Memory B cell (primary cell): ENCODE measurements at places on chromosomes 6 and 20.

DNA sequence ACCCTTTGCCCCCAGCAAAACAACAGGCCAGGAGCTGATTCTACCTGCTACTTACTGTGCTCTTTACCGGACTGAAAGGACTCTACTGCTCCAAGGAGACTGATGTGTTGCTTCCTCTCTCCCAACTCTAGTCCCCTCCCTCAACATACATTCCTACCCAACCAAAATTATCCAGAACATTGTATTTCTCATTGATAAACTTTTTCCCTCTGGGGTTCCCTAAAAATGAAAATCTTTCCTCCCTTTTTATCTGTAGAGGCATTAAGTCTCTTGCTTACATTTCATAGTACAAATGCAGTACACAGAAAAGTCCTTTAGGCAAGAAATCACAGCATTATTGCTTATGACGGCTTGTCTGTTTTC lies 940 bp upstream of the HS3ST5 start:
- no peak for DNase-seq

- DNase-seq = no peak
These were observed 16.4 kb downstream of the RNF217 start for GRCh38 chr6:124978451-124979293.

DNA sequence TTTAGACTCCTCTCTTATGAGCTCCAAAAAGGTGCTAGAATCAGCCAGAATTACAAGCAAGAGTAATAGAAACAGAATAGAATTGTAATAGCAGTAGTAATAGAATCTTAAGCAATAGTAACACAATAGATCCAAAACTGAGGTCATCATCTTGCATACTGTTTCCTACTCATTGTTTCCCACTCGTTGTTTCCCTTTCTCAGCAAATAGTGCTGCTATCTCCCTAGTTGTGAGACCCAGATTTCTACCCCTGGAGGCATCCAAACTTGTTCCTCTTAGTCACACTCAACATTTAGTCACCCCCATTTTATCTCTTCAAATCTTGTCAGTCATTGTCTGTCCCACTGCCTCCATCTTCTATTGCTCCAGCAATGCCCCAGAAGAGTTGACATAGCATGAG lies 356.9 kb upstream of the MARCKS start:
- DNase-seq = no peak

DNA sequence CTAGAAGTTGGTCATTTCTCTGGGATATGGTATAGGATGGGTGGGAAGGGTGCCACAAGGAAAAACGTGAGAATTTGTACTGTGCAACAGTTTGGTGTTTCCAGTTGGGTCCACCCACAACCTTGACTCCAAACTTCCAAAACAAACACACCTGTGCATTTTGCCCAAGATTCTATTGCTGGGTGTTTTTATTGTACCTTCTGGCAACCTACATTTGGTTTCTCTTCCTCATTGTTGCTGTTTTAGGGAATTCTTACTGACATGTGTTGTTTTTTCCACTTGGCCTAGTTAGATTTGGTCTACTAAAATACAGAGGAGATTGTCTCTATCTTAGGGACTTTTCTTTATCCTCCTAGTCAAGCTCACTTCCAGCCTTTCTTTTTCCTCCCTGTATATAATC lies 16.7 kb downstream of the TULP4 start:
- DNase-seq = no peak

GRCh38 chr20:549722-550496 lies 6.3 kb upstream of the CSNK2A1 start:
- no peak for DNase-seq

- no peak for DNase-seq
These were observed 13.4 kb upstream of the BTN3A2 start for GRCh38 chr6:26351544-26351953.

- no peak for DNase-seq
These were observed 95.9 kb downstream of the CDKAL1 start for GRCh38 chr6:20630136-20630535.

- no peak for DNase-seq
These were observed 148.6 kb upstream of the MAN1A1 start for GRCh38 chr6:119497988-119498727.

- no peak for DNase-seq
These were observed 59.2 kb upstream of the SLC32A1 start for GRCh38 chr20:38665094-38665493.

GRCh38 chr6:33164665-33165373 lies 27.4 kb downstream of the COL11A2 start:
- DNase-seq = no peak

GRCh38 chr20:57071283-57071731 lies 195.1 kb downstream of the BMP7 start:
- DNase-seq = no peak

- no peak for DNase-seq
These were observed 19.1 kb upstream of the ZSCAN23 start for GRCh38 chr6:28462401-28462800.

DNA sequence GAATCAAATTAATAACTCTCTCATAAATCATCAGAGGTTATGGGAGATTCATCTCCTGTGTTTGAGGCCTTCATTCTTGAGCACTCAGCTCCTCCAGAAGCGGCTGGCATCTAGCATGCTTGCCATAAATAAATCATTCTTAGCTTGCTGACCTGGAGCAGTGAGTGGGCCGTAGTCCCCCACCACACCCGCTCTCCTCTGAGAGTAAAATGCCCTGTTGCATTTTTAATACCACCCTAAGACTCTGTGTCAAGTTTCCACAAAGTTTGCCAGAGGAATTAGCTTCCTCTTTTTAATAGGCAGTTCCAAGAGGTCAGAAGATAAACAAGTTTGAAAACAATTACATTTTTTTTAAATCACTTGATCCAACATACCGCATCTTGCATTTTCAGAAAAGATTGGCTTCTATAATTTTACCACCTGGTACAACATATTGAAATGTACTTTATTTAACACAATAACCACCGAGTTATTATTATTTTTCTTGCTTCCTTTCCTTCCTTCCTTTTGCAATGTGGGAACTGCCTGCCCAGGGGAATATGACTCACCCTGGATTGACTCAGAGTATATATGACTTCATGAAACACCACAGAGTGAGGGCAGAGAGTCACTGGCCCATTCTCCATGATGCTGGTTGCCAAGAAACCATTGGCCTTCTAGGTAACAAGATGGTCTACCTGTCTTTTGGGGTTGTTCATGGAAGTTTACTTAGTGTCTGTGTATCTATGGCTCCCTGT lies 29.4 kb upstream of the CLIC5 start:
- DNase-seq = no peak

GRCh38 chr6:74780831-74781230 lies 425.0 kb downstream of the COL12A1 start:
- DNase-seq = no peak

GRCh38 chr6:162485464-162485863 lies 242.1 kb downstream of the PRKN start:
- DNase-seq = no peak

DNA sequence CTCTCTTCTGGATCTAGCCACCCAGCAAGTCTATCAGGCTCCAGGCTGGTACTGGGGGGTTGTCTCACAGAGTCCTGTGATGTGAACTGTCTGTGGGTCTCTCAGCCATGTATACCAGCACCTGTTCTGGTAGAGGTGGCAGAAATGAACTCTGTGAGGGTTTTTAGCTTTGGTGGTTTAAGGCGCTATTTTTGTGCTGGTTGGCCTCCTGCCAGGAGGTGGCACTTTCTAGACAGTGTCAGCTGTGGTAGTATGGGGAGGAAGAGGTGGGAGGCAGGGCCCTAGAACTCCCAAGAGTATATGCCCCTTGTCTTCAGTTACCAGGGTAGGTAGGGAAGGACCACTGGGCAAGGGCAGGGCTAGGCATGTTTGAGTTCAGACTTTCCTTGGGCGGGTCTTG lies 75.8 kb downstream of the SNAP91 start:
- no peak for DNase-seq

GRCh38 chr6:73585566-73586415 lies 65.0 kb upstream of the EEF1A1 start:
- DNase-seq = no peak

DNA sequence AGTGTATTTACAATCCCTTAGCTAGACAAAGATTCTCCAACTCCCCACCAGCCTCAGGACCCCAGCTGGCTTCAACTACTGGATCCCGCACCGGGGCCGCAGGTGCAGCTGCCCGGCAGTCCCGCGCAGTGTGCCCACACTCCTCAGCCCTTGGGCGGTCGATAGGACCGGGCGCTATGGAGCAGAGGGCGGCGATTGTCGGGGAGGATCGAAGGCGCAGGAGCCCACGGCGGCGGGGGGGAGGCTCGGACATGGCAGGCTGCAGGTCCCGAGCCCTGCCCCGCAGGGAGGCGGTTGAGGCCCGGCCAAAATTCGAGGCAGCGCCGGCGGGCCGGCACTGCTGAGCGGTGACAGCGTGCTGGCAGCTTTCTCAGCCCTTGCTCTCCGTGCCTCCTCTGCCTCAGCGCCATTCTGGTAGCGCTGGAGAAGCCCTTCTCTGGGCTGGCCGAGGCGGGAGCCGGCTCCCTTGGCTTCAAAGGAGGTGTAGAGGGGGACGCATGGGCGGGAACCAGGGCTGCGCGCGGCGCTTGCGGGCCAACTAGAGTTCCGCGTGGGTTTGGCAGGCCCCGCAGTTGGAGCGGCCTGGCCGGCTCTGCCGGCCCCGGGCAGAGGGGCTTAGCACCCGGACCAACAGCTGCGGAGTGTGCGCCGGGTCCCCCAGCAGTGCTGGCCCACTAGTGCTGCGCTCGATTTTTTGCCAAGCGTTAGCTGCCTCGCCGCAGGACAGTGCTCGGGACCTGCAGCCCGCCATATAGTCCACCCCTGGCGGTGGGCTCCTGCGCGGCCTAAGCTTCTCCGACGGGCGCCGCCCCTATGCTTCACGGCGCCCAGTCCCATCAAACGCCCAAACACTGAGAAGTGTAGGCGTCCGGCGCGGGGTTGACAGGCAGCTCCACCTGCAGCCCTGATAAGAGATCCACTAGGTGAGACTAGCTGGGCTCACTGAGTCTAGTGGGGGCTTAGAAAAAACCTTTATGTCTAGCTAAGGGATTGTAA lies 32.4 kb upstream of the KIF13A start:
- DNase-seq = no peak

- DNase-seq = no peak
These were observed 19.3 kb downstream of the DEK start for GRCh38 chr6:18245079-18245478.

GRCh38 chr20:5511082-5511481 lies 194.3 kb upstream of the PROKR2 start:
- no peak for DNase-seq

DNA sequence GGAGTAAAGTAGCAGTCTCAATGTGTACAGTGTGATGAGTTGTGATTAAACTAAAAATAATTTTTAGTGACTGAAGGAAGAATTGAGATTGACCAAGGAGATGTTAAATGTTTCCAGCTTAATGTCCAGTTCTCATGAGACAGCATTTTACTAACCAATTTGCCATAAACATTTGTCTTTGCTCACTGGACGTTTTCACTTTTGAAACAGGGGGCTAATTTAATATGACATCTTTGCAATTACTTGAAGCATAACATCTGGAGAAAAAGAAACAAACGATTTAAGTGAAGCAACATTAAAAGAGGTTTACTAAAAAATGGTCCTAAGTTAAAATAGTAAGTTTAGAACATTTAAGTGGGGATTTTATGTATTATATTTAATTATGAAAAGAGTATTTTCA lies 443.8 kb downstream of the BCKDHB start:
- DNase-seq = no peak

GRCh38 chr6:93420163-93420795 lies 920 bp upstream of the EPHA7 start:
- DNase-seq = no peak

- no peak for DNase-seq
These were observed 7.5 kb upstream of the ZSWIM1 start for GRCh38 chr20:45873409-45874103.

GRCh38 chr6:50185006-50185405 lies 135.3 kb upstream of the DEFB112 start:
- DNase-seq = no peak
